ENCODE measurements at places on chromosomes 6 and 20. TPM values are rescaled to one million over a fixed set of nuclear protein-coding genes. Genes with fewer than 3 reads are reported as not detected.

GRCh38 chr6:168956141-168956838, 297.4 kb downstream of the THBS2 start:
- DNase-seq: no peak

GRCh38 chr6:166512567-166512966, 73.9 kb downstream of the RAMACL start:
- no peak for DNase-seq

DNA sequence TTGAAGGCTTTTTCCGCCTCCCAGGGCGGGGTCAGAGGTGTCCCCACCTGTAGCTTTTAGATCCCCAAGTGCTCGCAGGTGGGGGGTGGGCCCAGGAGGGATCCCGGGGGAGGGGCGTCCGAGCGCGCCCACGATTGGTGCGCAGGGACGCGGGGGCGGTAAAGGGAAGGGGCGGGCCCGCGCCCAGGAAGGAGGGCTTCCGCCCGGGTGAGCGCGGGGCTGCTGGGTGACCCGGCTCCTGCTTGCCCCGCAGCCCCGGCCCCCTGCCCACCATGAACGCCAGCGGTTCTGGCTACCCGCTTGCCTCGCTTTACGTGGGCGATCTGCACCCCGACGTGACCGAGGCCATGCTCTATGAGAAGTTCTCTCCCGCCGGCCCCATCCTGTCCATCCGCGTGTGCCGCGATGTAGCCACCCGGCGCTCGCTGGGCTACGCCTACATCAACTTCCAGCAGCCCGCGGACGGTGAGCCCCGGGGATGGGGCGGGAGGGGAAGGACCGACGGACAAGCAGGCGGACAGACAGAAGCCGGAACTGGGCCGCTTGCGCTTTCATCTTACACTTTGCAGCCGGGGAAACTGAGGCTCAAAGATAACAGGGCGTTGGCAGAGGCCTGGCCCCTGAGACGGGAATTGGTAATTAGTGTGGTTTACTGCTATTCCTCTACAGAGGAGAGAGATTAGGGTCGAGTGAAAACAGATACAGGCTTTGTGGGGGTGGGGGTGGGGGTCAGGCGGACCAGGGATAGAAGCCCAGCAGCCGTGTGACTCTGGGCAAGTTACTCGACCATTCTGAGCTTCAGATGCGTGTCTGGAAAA, at the start of gene PABPC1L:
Gene PABPC1L, plus strand, starts transcription at position 189 of the 818 bp plus-strand sequence. Its CDS starts 84 bp downstream, at position 273.
- DNase-seq: peak; percentile 89

GRCh38 chr6:32073101-32073500, 34.9 kb downstream of the CYP21A2 start:
- no peak for DNase-seq

GRCh38 chr6:135434991-135435390, 62.5 kb downstream of the AHI1 start:
- no peak for DNase-seq

- no peak for DNase-seq
Measured at GRCh38 chr6:79605061-79605460, 26.1 kb upstream of the SH3BGRL2 start.

DNA sequence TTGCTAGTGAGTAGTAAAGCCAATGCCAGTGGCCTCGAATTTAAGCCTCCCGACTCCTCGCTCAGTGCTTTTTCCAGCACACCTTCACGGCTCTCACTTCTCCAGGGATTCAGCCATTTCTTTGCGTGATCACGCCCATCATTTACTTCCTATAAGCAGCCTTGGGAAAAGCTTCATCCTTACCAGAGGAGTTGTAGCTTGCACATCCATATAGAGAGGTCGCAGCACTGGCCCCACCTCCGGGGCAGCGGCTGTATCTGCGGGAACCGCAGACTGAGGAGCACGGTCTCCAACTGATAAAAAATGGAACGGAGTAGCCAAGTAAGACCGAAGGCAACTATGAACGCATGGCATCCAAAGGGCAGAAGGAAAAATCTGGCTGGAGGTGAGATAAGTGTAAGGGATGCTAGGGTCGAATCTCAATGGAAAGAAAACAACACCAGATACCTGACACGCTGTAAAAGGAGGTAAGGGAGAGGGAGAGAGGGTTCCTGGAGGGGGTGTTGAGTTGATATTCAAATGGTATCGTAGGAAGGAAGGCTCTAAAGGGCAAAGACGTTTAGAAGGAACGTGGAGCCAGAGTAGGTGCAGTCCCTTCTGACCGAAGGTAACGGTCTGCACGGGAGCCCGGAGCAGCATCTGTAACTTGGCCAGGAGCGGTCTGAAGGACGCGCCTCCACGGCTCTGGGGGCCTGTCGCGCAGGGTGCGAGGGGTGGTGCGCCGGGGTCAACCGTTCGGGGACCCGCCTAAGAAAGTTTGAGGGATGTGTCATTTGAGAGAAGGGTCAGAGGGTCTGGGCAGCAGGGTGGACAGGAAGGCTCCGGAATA, 640 bp downstream of the NFS1 start:
- DNase-seq: no peak

DNA sequence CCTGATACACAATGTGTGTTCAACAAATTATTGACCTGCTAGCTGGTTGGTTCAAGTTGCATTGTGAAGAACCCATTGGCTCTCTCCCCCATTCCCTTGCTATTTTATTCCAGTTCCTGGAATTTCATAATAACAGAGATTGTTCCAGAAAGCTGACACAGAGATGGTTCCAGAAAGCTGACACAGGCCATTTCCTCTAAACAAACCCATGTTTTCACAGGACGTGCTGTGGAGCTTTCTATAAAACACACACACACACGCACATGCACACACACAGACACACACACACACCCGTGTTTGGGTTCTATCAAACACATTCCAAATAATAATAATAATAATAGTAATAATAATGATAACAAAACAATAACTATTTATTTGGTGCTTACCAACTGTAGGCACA, 259.1 kb downstream of the CLIC5 start:
- no peak for DNase-seq

MRS2 gene
- 20.5 TPM for total RNA-seq

- no peak for DNase-seq
Measured at GRCh38 chr6:41451515-41452163, 94.5 kb upstream of the FOXP4 start.

KHDC1 gene
- 1.7 TPM for total RNA-seq

- DNase-seq: no peak
Measured at GRCh38 chr6:140988780-140989179, 1143.9 kb upstream of the GJE1 start.

DNA sequence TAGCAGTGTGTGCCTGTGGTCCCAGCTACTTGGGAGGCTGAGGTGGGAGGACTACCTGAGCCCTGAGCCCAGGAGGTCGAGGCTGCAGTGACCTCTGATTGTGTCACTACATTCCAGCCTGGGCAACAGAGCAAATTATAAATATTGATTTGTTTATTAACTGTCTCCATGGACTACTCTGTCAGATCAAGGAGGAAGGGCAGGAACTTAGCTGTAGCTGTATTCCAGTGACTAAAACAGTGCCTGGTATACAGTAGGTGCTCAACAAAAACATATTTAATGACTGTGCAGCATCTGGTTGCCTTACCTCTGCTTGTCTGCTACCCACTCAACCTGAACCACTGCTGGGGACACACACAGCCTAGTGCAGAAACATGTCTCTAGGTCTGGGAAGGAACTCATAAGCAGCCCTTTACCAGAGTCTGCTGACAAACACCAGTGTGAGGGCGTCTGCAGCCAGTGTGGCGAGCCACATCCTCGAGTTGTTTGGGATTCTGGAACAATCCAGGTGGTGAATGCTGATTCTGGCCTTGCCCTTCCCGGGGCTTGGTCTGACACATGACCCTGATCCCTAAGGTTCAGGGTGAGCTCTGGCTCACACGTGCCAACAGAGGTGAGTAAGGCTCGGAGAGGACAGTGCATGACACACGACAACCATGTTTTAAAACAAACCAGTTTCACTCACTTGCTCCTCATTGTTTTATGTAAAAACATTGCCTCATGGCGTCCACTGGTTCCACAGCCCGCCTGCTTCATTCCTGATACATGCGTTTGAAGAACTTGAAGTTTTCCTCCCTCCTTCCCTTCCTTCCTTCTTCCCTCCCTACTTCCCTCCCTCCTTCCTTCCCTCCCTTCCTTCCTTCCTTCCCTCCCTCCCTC, 117.9 kb upstream of the ZNF217 start:
- DNase-seq: no peak

CHMP4B gene
- total RNA-seq: 91.2 TPM

RRAGD gene
- 62.9 TPM for total RNA-seq

DNA sequence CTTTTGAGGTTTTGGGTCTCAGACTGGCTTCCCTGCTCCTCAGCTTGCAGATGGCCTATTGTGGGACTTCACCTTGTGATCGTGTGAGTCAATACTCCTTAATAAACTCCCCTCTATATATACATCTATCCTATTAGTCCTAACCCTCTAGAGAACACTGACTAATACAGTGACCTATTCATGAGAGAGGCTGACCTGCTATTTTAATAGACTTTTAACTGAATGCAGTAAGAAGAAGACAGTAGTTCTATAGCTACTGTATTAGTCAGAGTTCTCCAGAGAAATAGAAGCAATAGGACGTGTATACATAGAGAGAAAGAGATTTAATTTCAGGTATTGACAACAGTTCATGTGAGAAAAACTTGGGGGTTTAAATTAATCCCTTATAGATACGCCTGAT, 53.3 kb upstream of the SMLR1 start:
- no peak for DNase-seq

GRCh38 chr20:23651117-23651516, 13.4 kb upstream of the CST3 start:
- no peak for DNase-seq

- no peak for DNase-seq
Measured at GRCh38 chr6:169168302-169168630, 85.4 kb downstream of the THBS2 start.

GRCh38 chr6:130240232-130240631, 17.5 kb upstream of the SAMD3 start:
- no peak for DNase-seq

PPP1R14C gene
- 15.4 TPM for total RNA-seq

All from lower lobe of right lung (tissue), 2 donors.